ENCODE measurements at places on chromosomes 2 and 18.

- no peak for DNase-seq
These were observed 362.3 kb upstream of the KCNJ3 start for GRCh38 chr2:154336201-154336600.

- no peak for DNase-seq
These were observed 293.7 kb downstream of the NYAP2 start for GRCh38 chr2:225693259-225693658.

DNA sequence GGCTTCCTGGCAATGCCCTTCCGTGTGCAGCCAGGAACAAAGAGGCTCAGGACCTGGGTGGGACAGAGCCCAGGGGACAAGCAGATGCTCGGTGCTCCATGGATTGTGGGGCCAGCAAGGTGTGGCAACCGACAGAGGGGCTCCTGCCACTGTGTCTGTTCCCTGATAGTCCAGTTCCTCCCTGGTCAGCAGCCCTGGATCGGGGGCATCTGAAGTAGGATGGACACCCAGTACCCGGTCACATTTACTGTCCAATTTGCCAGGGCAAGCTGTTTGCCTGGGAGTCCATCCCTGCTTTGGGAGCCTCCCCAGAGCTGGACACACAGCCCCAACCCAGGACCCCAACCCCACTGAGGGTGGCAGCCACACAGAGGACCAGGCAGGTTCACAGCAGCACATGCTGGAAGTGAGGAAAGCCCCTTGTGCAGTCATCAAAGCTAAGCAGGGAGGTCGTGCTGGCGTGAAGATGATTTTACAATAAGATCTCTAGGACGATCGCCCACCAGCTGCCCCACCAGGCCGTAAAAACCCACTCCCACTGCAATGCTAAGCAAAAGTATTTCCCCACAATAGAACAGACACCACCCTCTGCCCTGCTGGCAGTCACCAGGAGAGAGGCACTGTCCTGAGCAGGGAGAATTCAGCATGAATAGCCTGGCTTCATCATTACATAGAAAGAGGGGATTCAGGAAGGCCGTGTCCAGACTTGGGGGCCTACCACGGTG lies 141.7 kb downstream of the NDUFA10 start:
- peak; percentile 52 for DNase-seq

GRCh38 chr2:71940695-71941094 lies 207.0 kb downstream of the CYP26B1 start:
- peak; percentile 92 for DNase-seq

GRCh38 chr2:21038403-21039073 lies 5.3 kb downstream of the APOB start:
- DNase-seq, result no peak

GRCh38 chr2:182088681-182089320 lies 103.1 kb downstream of the PPP1R1C start:
- no peak for DNase-seq

- no peak for DNase-seq
These were observed 97.1 kb downstream of the MAPK4 start for GRCh38 chr18:50656841-50657470.

DNA sequence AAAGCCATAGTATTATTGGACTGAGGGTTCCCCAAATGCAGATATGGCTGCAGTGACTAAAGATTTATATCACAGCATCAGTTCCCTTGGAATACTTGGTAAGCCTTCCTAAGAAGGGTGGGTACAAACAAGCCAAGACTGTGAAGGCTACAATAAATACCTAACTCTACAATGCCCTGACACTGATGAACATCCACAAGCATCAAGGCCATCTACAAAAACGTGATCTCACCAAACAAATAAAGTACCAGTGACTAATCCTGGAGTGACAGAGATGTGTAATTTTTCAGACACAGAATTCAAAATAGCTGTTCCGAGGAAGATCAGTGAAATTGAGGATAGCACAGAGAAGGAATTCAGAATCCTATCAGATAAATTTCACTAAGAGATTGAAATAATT lies 254.5 kb downstream of the PARD3B start:
- DNase-seq, result no peak

GRCh38 chr2:157593411-157593810 lies 35.3 kb downstream of the ACVR1C start:
- no peak for DNase-seq

DNA sequence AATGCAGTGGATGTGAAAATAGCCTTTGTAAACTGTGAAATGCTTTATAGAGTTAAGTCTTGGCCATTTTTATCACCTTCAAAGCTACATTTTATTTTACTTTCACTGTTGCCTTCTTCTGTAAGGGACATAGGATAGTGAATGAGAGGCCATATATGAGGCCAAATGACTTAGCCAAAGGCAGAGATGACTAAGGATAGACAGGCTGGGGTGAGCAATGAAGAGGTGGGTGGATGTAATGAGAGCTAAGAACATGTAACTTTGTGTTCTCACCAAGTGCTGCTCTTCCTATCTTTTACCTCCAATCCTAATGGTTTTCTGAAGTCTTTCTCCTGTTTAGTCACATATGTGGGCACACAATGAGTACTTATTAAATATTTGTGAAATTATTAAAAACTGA lies 101.9 kb downstream of the MBD5 start:
- DNase-seq, result no peak

DNA sequence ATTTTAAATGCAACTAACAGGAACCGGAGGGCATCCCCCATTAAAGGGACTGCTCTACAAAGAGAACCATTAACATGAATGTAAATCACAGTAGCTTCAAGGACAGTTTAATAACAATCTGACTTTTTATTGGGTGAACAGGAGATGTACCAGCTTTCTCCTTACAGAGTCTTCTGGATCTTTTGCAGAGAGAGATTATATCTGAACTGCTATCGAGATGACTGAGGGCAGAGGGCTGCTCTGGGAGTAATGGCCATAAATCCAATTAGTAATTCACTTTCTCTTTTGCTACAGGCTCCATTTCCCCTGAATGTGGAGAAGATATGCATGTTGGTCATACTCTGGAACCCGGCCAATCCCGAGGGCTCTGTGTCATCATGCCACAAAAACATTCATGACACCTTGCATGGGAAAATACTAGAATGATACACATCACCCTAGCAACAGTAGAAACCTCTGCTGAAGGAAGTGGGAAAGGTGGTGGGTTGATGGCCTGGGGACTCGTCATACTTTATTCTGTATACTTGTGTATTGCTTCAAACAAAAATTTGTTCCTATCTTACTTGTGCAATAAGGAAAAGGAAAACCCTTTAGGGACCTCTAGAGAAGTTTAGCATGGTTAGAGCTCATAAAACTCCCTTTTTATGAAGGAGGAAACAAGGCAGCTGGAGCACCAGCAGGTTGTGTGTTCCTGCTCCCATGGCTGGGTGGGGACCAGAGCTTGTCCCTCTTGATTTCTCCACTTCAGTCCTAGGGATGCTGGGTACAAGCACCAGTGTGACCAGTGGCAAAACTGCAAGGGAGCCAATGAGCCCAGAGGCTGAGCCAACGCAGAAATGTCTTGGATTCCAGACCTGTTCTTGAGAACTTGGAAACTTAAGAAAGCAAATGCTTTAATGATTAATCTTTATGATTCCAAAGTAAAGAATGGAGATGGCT lies 26.0 kb downstream of the CTAGE1 start:
- peak; percentile 27 for DNase-seq

DNA sequence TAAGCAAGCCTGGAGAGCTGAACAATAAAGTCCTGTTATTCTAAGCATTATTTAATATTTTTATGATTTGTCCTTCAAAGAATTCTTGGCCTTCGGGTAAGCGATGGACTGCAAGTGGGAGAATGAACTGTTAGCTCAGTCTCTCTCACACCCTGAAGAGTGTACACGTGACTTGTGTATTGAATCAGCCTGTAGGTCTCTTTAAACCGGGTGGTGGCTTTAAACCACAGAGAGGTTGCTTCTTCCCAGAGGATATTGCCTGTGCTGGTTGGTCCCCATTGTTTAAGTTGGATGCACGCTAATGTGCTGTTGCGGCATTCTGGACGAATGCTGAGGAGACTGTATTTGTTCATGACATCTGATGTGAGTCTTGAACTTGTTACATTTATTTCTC lies 183.3 kb downstream of the LTBP1 start:
- DNase-seq, result no peak

DNA sequence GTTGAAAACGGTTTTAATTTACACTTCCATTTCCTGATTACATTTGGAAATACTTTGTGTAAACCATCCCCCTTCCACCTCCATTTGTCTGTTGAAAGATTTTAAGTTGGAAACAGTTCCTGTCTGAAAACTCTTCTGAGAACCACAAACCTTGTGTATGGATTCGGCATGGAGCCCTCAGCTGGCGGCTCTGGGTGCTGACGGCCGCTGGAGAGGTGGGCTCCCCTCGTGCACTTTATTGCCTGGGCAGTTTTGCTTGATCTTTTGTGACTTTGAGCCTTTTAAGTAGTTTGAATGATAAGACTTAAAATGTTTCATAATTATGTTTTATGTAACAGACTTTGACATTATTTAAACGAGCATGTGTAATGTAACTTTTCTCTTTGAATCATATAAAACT lies 11.1 kb downstream of the KLF11 start:
- DNase-seq, result no peak

DNA sequence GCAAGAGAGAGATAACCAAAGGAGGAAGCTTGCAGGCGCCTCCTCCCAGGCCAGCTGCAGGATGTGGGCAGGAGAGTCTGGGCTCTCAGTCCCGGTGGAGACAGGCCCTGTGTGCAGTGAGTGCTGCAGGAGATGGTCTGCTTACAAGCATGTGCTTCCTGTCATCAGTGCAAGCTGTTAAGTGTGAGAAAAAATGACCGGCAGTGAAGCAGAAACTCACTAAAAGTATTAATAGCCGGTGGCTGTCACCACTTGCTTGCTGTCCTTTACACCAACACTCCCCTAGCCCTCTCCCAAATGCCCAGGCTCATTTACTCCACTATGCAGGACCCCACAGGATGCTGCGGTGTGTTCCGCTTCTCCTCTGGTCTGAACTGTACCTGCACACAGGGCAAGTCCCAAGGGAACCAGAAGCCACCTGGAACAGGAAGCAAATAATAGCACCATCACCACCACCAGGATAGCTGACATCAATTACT lies 435.6 kb upstream of the HS6ST1 start:
- no peak for DNase-seq

DNA sequence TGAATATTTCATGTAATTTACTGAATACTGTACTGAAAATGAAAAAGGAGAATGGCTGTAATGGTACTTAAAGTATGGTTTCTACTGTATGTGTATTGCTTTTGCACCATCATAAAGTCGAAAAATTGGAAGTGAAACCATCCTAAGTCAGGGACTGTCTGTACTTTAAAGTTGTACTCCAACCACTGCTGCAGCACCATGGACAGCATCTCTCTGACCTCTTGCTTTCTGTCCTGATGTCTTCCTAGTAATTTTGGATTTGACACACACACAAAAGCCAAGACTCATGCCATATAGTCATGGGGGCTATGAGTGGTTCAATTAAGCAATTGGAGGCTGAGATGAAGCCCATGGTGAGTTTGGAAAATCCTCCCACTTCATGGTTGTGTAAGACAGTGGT lies 256.3 kb upstream of the PKDCC start:
- no peak for DNase-seq

GRCh38 chr2:16742026-16742425 lies 76.4 kb upstream of the CYRIA start:
- no peak for DNase-seq

DNA sequence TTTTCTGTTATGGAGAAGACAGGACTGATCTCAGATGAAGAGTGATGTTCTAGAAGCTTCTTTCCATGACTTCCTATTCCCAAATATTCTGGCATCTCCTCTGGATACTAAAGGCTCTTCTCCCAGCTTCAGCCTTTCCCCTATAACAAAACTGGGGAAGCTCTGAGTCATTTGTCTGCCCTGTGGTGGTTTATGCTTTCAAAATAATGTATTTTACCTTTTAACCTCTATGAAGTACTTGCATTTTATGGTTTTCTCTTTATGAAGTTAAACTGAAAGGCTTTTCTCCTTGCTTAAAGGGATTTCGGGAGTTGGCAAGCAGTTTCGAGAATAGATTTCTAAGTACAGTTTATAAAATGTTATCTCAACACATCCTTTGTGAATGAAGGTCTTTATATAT lies 104.4 kb downstream of the TANC1 start:
- DNase-seq, result no peak

DNA sequence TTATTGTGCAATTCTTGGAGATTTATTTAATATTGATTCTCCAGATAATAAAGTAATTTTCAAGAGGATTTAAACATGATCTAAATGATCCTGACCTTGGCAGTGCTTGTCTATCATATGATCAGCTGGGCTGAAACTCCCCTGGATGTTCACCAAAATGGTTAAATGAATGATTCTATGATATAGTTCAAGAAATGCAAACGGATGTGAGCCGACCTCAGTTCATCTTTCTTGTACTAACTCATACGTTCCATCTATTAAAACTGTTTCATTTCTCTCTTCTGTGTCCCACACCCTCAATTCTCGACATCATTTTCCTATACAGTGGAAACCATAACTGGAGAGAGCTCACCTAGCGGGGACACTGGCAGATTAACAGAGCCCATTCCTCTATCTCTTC lies 281.7 kb upstream of the CCDC68 start:
- no peak for DNase-seq

GRCh38 chr2:158325031-158325781 lies 131.3 kb downstream of the CCDC148 start:
- no peak for DNase-seq

DNA sequence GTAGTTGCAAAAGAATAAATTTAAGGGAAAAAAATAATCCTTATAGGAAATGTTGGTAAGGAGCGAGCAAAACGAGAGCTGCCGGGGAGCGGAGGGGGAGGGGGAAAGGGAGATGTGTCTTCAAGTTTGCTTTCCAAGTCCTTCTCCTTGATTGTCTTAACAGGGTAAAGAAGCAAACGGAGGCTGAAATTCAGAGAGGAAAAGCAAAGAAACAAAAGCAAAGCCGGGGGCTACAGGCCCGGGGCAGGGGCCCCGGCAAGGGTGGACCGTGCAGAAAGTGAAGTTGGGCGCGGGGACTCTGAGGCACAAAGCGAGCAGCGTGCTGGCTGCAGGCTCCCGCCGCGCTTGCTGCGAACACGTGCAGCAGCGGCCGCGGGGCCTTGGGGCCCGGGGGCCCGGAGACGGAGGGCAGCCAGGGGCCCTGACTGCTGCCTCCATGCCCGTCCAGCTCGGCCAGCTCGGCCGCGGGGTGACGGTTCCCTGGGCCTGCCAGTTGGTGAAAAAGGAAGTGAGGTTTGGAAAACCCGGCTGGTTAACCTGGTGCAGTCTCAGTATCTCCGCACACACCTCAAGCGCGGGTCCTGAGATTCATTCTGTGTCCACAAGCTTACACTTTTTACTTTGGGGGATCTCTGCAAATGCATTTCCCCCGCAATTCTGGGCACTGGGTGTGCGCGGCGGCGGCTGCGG lies 4.1 kb downstream of the BCL11A start:
- DNase-seq, result no peak

DNA sequence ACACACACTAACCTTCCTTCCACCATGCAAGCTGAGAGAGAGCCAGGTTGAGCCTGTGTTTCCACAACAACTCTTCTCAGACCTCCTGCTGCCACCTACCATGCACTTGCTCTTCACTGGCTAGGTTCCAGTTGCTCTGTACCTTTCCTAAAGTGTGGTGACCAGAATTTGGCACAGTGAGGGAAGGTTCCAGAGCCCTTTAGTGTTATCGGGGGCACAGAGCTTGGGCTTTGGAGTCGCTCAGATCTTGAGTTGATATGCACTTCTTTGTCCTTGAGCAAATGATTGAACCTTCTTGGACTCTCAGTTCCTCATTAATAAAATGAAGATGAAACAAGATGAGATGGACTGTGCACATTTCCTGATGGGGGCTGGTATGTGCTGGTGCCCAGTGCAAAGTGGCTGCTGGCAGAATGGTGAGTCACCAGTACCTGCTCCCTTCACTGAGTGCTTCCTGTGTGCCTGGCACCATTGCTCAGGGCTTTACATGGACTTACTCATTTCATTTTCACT lies 47.1 kb downstream of the NEDD4L start:
- no peak for DNase-seq

All from tibial artery (tissue), 4 donors.